ENCODE measurements at places on chromosomes 5 and 9.

DNA sequence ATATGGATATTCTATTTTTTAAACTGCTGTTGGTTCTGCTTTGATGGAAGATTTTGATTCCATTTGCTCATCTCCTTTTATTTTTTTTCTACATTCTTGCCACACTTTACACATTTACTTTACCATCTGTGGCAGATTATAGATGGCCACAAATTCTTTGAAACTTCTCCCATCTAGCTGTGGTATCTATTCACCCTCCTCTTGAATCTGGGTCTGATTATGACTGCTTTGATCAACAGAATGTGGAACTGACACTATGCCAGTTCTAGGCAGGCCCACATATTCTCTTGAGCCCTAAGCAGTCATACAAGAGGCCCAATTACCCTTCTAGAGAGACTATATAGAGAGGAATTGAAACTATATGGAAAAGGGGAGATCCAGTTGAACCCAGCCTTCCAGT, 439.0 kb upstream of the PTGER4 start:
- no peak for DNase-seq

DNA sequence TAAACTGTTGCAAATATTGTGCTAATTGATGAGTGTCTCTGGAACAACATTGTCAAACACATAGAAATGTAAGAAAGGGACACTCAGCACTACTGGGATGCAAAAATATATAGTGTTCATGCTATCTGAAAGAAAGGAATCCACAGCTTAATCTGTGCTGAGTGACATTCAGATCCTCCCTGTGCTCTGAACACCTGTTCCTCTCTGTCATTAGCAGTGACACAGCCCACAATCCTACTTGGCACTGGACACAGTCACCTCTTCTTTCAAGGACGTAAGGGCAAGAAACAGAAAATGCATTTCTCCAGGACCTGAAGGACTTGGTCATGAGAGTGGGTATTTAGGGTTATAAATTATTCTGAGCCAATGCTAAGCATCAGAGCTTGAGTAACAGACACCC, 121.4 kb upstream of the SV2C start:
- DNase-seq: no peak

GRCh38 chr9:22136461-22137096, 127.5 kb upstream of the CDKN2B start:
- DNase-seq: no peak

DNA sequence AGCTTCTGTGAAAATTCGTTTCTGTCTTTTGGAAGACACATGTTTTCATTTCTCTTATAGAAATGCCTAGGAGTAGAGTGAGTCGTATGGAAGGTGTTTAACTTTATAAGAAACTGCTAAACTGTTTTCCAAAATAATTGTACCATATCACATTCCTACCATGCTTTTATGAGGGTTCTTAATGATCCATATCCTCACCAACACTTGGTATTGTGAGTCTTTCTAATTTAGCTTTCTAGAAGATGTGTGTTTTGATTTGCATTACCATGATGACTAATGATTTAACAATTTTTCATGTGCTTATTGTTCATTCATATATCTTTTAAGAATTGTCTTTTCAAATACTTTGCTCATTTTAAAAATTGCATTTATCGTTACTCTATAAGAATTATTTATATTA, 223.6 kb downstream of the COMMD10 start:
- no peak for DNase-seq

Measured in central memory CD4-positive, alpha-beta T cell (primary cell).